ENCODE measurements at places on chromosomes 3 and 15.

- no peak for DNase-seq
These were observed 14.3 kb upstream of the FBXL22 start for GRCh38 chr15:63582718-63583426.

DNA sequence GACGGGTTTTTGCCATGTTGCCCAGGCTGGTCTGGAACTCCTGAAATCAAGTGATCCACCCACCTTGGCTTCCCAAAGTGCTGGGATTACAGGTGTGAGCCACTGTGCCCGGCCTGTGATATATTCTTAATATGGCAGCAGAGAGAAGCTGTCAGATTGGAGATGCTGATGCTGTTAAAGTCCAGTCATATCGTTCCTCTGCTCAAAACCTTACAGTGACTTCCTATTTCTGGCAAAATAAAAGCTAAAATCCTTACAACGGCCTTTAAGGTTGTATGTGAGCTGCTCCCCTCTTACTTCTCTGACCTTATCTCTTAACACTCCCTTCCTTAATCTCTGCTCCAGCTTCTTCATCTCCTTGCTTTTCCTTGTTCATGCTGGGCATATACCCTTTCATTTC is 26.6 kb upstream of the MGA start:
- DNase-seq = no peak

- DNase-seq = no peak
These were observed 27.4 kb downstream of the ARIH2 start for GRCh38 chr3:48945891-48946549.

DNA sequence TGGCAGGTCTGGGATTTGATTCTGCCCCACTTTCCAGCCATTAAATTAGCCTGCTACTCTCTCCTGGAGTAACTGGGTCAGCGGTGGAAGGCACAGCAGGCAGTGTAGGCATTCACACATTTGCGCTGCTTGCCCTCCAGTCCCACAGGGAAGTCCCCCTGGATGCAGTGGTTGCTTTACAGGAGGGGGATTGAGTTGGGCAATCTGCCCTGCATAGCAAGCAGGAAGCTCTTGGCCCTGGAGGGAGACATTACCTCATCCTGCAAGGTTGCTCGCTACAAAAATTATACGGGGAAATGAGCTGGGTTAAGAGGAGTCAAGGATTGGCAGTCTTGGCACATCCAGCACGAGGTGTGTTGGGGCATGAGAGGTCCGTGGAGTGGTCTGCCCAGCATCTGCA is 14.8 kb downstream of the MCM2 start:
- DNase-seq = no peak

- no peak for DNase-seq
These were observed 16.8 kb downstream of the BCL2L10 start for GRCh38 chr15:52095597-52096262.

- DNase-seq = peak; percentile 59
These were observed 8.0 kb downstream of the EPHB1 start for GRCh38 chr3:134803051-134803505.

GRCh38 chr3:22937536-22937935 is 265.6 kb upstream of the UBE2E2 start:
- no peak for DNase-seq

- no peak for DNase-seq
These were observed 37.8 kb downstream of the LMCD1 start for GRCh38 chr3:8539419-8539818.

GRCh38 chr15:25055356-25056068 is 100.7 kb downstream of the SNRPN start:
- DNase-seq = no peak

DNA sequence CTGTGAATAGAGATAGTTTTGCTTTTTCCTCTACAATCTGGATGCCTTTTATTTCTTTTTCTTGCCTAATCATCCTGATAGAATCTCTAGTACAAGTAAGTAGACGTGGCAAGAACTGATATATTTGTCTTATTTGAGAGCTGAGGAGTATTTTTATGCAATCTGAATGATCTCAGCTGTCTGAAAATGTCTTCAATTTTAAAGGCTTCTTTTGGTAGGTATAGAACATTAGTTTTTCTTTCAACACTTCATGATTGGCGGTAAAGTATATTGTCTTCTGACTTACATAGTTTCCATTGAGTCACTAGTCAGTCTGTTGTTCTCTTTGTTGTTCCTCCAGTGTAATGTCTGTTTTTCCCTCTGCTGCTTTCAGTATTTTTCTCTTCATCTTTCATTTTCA is 31.3 kb downstream of the MGA start:
- DNase-seq = no peak

DNA sequence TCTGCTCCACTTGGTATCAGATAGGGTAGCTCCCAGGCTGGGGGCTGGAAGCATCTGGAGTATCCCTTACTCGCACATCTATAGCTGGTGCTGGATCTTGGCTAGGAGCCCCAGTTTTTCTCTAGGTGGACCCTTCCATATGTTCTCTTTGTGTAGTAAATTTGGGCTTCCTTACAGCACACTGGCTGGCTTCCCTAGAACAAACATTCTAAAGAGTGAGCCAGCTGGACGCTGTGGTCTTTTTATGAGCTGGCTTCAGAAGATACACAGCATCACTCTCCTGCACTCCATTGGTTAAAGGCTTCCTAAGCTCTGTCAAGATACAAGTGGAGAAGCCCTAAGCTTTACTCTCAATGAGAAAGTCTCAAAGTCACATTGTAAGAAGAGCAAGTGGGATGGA is 322.1 kb downstream of the WDR72 start:
- no peak for DNase-seq

- no peak for DNase-seq
These were observed 39.2 kb downstream of the SLC24A1 start for GRCh38 chr15:65660927-65661326.

DNA sequence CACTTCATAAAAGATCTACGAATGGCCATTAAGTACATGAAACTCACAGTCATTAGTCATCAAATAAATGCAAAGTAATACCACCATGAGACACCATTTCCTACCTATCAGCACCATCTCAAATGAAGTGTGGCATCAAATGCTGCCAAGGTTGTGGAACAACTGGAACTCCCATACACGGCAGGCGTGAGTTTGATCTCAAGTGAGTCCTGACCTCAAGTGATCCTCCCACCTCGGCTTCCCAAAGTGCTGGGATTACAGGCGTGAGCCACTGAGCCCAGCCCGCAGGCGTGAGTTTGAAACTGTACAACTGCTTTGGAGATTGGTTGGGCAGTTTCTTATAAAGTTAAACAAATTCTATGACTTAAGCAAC is 28.8 kb upstream of the HDAC11 start:
- peak; percentile 9 for DNase-seq

GRCh38 chr3:55765398-55765797 is 278.3 kb upstream of the WNT5A start:
- no peak for DNase-seq

DNA sequence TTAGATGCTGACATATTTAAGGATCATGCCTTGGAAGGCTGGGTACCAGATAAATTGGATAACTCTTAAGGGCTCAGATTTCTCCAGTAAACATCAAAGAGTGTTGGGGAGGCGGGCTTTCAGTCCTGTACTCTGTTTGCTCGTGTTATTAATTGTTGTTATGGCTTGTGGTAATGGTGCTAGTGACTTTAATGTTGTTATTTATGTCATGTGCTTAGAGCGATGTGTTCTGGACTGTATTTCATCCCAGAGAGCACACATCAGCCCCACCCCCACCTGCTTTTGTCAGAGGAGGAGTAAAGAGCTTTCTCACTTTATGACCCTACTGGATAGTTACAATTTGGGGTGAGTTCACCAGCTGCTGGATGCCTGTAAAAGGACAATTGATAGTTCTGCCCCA is 386.3 kb downstream of the EPHB1 start:
- no peak for DNase-seq

GRCh38 chr3:24299806-24300626 is 194.6 kb downstream of the THRB start:
- no peak for DNase-seq

GRCh38 chr15:91348752-91349500 is 248.9 kb downstream of the SV2B start:
- peak; percentile 37 for DNase-seq

DNA sequence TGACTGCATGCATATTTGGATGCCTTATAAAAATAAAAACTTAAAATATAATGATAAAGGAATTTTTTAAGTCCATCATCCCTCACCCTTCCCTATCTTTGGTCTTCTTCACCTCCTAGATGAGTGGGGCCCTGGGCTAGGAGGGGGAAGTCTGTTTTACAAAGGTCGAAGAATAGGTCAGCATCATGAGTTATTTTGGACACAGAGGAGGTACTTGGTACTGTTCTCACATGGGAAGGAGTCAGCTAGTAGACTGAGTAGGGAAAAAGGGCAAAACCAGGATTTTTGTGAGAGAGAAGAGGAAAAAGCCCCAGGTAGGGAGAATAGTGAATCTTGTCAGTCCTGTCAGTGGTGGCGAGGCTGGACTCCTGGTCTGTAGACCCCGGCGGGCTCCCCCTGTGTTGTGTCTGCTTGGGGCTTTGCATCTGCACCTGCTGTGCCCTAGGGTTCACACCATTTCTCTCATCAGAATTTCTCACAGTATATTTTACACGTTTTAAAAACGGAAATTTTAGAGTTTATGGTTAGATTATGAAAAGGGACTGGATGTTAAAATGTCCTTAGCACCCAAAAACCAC is 17.2 kb downstream of the GCSAM start:
- no peak for DNase-seq

DNA sequence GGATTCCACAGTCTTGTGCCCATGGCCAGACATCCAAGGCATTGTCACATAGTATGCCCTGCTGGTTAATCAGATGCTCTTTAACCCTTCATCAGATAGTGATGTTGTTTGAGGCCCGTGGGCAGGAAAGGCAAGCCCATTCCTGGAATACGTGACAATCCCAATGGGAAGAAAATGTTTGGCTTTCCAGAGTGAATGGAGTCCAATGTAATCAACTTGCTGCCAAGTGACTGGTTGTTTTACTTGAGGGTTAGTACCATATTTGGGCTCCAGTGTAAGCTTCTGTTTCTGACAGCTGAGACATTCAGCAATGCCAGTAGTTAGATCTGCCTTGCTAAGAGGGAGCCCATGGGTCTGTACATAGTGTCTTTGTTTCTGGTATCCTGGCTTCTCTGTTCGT is 31.3 kb downstream of the RPL39L start:
- DNase-seq = no peak

DNA sequence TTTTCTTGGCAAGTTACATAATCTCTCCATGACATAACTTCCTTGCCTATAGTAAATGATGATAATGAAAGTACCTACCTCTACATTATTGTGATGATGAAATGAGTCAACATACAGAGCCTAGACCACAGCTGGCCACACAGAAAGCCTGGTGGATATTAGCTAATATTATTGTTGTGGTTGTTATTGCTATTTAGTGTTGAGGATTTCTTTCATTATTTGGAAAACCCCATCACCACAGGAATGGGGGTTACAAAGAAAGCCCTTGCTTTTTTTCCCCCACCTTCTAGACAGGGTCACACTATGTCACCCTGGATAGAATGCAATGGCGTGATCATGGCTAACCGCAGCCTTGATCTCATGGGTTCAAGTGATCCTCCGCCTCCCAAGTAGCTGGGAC is 125.0 kb downstream of the PDZRN3 start:
- DNase-seq = no peak

GRCh38 chr3:169998668-169999131 is 32.1 kb downstream of the SEC62 start:
- no peak for DNase-seq

- no peak for DNase-seq
These were observed 28.3 kb downstream of the SLC2A2 start for GRCh38 chr3:170997961-170998913.

DNA sequence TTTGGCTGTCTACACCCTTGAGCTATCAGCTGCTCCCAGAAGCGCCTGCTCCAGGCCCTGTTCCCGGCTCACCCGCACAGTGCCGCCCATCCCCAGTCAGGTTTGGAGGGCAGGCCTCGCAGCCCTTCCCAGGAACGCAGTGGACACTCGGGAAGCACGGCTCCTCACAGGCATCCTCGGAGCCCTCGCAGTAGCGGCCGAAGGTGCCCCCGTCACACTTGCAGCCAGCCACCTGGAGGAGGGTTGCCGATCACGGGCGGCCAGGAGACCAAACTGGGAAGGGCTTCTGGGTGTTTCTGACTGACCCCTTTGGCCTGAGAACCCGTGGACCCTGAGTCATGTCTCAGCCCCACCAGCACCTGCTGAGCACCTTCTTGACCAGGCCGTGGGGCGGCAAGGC is 33.4 kb downstream of the MUC20 start:
- DNase-seq = no peak

- DNase-seq = no peak
These were observed 518.2 kb upstream of the NAALADL2 start for GRCh38 chr3:174340624-174341587.

DNA sequence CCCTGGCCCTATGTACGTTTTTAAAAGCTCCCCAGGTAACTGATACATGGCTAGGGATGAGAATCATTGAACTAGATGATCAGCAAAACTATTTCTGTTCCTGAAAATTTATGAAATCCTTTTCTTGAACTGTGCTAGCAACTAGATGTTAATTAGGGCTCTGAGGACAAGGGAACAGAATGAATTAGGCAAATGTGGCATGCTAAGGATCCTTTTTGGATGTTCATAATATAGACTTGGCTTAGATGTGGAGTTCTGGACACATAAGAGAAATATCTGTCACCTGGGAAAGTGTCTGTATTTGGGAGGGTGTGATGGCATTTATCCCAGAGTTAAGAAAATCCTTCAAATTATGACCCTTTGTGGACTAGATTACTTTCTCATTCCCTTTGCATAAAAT is 71.2 kb downstream of the RSRC1 start:
- DNase-seq = no peak

DNA sequence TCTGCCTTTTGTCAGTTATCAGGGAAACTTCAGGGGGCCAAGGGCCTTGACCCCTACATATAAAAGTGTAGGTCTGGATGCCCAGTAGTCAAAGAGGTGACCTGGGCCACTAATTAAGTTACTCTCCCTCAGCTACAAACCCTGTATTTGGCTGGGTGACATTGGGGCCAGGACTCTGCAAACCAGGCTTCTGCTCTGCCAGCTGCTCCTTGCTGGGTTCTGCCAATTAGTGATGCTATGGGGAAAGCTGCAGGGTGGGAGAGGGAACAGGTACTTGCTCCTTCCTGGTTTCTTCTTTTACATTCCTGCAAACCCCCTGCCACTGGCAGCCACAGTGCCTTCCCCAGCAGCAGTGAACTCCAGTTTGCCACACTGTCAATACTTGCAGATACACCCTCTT is 179.2 kb downstream of the CADPS start:
- DNase-seq = no peak

- DNase-seq = no peak
These were observed 255.6 kb downstream of the FOXP1 start for GRCh38 chr3:71327936-71328335.

DNA sequence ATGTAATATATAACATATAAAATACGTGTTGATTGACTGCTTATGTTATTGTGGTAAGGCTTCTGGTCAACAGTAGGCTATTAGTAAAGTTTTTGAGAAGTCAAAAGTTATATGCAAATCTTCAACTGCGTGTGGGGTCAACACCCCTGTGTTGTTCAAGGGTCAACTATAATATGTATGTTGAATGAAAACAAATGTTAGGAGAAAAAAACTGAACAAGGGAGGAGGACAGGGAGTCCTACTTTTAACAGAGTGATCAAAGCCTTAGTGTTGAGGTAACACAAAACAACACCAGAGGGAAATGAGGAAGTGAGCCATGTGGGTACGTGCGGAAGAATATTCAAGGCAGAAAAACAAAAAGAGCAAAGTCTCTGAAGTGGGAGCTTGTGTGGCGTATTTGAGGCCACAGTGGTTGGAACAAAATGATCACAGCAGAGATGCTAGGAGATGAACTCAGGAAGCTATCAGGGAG is 62.5 kb downstream of the SFMBT1 start:
- peak; percentile 83 for DNase-seq

Measured in activated CD4-positive, alpha-beta T cell treated with anti-CD3 and anti-CD28 coated beads, Interleukin-2, amount 10 ng/mL, durations not matched to agents 7 days and 5 days (primary cell).